CD4-positive, alpha-beta T cell treated with Interferon alpha-2 for 1 hour (primary cell): ENCODE measurements at places on chromosomes 2 and 18.

DNA sequence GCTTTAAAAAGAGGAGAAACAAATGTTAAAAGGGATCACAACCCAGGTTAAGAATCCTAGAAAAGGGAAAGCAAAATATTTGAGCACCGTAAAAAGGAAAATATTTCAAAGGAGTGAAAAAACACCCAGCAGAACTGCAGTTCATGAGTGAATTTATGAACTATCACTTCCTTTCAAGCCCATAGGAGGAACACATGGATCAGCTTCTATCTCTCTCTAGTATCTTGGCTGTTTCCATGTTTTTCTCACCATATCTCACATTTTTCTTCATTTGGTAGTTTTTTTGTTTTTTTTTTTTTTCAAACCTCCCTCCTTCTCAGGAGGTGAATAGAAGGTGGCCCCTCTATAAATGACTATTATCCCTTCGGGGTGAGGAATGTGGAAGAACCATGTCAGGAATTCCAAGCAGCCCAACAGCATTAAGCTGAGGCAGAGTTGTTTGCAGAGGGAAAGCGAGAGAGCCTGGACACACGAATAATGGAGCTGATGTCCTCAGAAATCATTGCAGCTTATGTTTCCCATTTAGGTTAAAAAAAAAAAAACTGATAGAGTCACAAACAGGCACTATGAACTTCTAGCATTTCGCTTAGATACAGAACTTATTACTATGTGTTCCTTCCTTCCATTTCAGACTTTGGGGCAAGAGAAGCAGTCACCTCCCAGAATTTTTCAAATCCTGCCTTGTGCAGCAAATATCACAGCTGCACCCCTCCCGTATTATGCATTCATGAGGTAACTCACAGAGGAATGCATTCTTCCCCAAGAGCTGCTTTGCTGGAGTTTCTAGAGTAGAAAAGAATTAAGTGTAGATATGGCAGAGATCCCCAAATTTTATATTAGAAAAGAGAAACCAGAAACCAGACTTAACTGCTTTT, 315.6 kb downstream of the IRS1 start:
- DNase-seq, result no peak

GRCh38 chr2:96961210-96961950, 25.0 kb downstream of the FAM178B start:
- no peak for DNase-seq

DNA sequence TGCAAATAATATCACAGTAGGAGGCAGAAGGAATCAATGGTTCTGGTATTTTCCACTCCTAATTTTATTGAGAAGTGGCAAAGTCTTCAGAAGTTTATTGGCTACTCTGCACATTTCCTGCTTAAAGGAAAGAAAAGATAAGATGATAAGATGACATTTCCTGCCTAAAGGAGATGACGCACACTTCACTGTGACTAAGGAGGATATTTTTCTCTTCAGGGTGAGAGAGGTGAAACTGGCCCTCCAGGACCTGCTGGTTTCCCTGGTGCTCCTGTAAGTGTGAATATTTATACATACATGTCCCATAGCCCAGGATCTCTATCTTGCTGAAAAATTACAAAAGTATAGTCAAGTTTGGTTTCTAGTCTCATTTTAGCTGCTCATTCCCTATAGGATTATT, 27.9 kb downstream of the COL3A1 start:
- DNase-seq, result no peak

- DNase-seq, result peak; percentile 2
These were observed 55.8 kb downstream of the TSN start for GRCh38 chr2:121810959-121811853.

DNA sequence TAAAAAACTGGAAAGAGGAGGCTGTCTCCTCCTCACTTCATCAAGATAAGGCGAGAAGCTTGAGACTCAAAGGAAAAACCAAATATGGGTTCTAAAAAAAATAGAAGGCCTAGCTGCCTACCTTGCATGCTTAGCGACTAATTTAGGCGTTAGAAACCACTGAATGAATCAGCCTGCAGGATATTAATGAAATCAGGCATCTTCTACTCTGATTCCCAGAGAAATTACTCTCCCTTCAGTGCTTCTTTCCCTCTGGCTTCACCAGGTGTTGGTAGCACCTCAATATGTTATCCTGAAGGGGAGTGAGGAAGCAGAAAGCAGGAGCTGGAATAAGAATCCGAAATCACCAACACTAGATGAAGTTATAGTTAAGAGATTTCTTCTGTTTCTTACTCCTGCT, 749.8 kb upstream of the NRXN1 start:
- DNase-seq, result no peak

GRCh38 chr18:71505526-71505925, 1038.6 kb downstream of the CBLN2 start:
- no peak for DNase-seq

DNA sequence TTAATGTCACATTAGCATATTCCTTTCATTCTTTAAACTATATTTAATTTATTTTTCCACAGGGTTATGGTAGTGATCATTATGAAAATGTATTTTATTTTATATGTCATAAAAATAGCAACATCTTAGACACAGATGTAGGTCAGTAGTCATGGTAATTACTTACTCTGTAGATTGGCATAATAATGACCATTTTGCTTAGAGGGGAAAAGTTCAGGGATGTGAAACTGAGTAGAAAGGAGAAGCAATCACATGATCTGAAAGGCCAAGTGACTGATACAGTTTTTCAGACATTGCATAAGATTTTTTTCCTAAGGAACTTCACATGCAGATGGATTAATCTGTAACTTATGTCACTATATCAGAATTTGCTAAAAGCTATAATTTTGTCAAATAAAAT, 286.9 kb downstream of the CTNNA2 start:
- DNase-seq, result no peak

- no peak for DNase-seq
These were observed 31.9 kb downstream of the CNRIP1 start for GRCh38 chr2:68287580-68288441.

DNA sequence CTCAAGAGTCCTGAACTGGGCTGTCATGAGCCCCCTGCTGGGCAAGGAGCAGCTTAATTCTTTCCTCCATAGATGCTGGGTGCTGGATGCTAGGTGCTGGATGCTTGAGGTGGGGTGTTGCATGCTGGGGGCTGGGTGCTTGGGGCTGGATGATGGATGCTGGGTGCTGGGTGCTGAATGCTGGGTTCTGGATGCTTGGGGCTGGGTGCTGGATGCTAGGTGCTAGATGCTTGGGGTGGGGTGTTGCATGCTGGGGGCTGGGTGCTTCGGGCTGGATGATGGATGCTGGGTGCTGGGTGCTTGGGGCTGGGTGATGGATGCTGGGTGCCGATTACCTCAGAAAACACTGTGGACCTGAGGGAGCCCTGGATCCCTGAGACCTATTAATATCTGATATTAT, 837.7 kb downstream of the GALR1 start:
- no peak for DNase-seq

- DNase-seq, result no peak
These were observed 11.4 kb downstream of the FHOD3 start for GRCh38 chr18:36308711-36309435.

DNA sequence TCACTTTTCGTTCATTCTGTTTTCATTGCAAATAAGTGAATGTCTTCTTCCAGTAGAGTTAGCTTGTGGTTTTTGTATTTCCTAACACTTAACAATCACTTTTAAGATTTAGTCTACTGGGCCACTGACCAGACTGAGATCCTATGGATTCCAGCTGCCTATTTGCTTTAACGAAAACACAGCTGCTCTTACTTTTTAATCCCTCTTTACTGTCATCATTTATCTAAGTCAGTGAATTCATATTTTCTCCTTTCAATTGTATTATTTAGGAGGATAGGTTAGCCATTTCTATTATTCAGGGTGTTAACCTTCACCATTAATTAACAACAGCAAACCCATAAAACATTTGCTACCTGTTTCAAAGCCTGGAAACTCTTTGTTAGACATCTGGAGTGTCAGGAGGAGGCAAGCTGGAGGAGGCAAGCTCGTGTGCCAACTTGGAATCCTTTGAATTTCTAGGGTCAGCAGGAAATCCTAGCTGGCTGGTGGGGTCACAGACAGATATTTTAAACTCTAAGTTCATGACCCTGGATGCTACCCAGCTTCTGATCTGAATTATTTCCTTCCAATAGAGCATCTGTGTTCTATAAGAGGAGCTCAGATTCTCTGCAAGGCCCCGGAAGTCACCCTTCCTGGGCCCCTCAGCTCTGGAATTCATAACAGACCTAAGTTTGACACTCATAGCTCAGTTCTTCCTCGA, 385.3 kb downstream of the RBM43 start:
- DNase-seq, result no peak

GRCh38 chr2:158774681-158775080, 20.4 kb upstream of the DAPL1 start:
- DNase-seq, result no peak

- no peak for DNase-seq
These were observed 528 bp upstream of the PPP4R3B start for GRCh38 chr2:55618025-55618274.

GRCh38 chr18:23422751-23423418, 30.2 kb upstream of the RIOK3 start:
- DNase-seq, result peak; percentile 25

GRCh38 chr2:104321116-104321795, 532.7 kb upstream of the POU3F3 start:
- no peak for DNase-seq

DNA sequence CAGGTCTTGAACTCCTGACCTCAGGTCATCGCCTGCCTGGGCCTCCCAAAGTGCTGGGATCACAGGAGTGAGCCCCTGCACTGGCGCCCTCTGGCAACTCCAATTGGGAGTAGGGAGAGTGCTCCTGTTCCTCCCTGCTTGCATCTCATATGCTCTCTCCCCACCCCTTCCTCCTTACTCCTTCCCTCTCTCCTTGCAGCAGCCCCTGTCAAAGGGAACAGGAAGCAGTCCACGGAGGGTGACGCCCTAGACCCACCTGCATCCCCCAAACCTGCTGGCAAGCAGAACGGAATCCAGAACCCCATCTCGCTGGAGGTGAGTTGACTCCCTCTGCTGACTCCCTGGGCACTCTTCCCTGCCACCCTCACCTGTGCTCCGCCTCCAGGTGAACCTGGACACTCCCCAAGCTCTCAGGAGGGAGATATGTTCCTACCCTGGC, 10.7 kb downstream of the ARID5A start:
- no peak for DNase-seq

GRCh38 chr2:28621172-28622100, 125.6 kb downstream of the PLB1 start:
- peak; percentile 92 for DNase-seq

GRCh38 chr18:41372046-41372665, 582.9 kb upstream of the PIK3C3 start:
- DNase-seq, result no peak
